Panc1 (cell line): ENCODE measurements at places on chromosomes 11 and 22. TPM values are rescaled to one million over a fixed set of nuclear protein-coding genes. Genes with fewer than 3 reads are reported as not detected.

The TMEM191C gene
- 2.9 TPM for total RNA-seq

The LDHAL6A gene
- not detected for total RNA-seq

The CRYBB2 gene
- total RNA-seq = 0.39 TPM

The OTOG gene
- total RNA-seq = not detected

The FIBIN gene
- not detected for total RNA-seq

The CREB3L1 gene
- 35.6 TPM for total RNA-seq

The PKDREJ gene
- total RNA-seq = not detected

The SNU13 gene
- total RNA-seq = 113 TPM

The BAIAP2L2 gene
- total RNA-seq = 0.18 TPM

The MYOD1 gene
- not detected for total RNA-seq

The MS4A3 gene
- 0.13 TPM for total RNA-seq

The OR52H1 gene
- total RNA-seq = 0.15 TPM

The FGF3 gene
- total RNA-seq = not detected

The RIMBP3B gene
- 0.54 TPM for total RNA-seq

The SYT12 gene
- total RNA-seq = 0.62 TPM

The DDX25 gene
- total RNA-seq = 0.15 TPM

The STARD10 gene
- total RNA-seq = 32.1 TPM

The CRYBB3 gene
- 0.67 TPM for total RNA-seq

The SLC22A8 gene
- not detected for total RNA-seq

The DCHS1 gene
- total RNA-seq = 2.2 TPM

The FAM111B gene
- total RNA-seq = 23.6 TPM

The HORMAD2 gene
- total RNA-seq = not detected

The MMP8 gene
- total RNA-seq = not detected

The ANKRD49 gene
- total RNA-seq = 15.4 TPM

The CASP5 gene
- total RNA-seq = not detected

The LAYN gene
- 3.6 TPM for total RNA-seq

The OR51B5 gene
- not detected for total RNA-seq

The MS4A15 gene
- not detected for total RNA-seq

The ACTN3 gene
- 0.13 TPM for total RNA-seq

The USP2 gene
- 3.1 TPM for total RNA-seq

The ARHGEF17 gene
- total RNA-seq = 43.2 TPM

The TRPM5 gene
- total RNA-seq = 0.08 TPM

The FLRT1 gene
- 0.51 TPM for total RNA-seq

The MRE11 gene
- total RNA-seq = 35.0 TPM

The KRTAP5-8 gene
- not detected for total RNA-seq

The PRAME gene
- total RNA-seq = 68.4 TPM

The MPEG1 gene
- 0.08 TPM for total RNA-seq

The CALCA gene
- total RNA-seq = not detected

The SLC43A1 gene
- total RNA-seq = 2.0 TPM

The OR10A2 gene
- total RNA-seq = not detected

The HPX gene
- 1.0 TPM for total RNA-seq

The CCDC188 gene
- total RNA-seq = not detected

The OR8G5 gene
- total RNA-seq = not detected

The IGLL5 gene
- not detected for total RNA-seq

The SAA4 gene
- total RNA-seq = not detected

The THRSP gene
- total RNA-seq = not detected

The MIOX gene
- 0.23 TPM for total RNA-seq

The AIFM3 gene
- 2.7 TPM for total RNA-seq

The SYTL2 gene
- total RNA-seq = 132 TPM

The RASSF10 gene
- not detected for total RNA-seq

The C11orf52 gene
- not detected for total RNA-seq
